Stimulated activated CD8-positive, alpha-beta memory T cell treated with anti-CD3 and anti-CD28 coated beads, Interleukin-15, amount 100 ng/mL, for 48 hours (primary cell): ENCODE measurements at places on chromosomes 5 and 9.

DNA sequence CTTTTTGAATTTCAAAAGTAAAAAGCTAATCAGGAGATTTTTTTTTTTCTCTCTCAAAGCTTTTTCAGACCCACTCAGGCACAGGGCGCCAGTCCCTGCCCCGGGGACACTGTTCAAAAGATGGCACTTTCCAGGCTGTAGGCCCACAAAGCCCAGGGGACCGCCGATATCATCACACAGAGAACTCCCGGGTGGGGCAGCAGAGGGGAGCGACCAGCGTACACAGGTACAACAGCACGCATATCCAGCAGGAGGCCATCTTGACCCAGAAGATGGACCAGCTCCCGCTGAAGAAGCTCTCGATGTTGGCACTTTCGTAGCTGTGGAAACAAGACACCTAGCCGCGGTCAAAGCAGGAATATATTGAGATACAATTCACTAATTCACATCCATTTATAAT is 108.3 kb downstream of the THBS4 start:
- DNase-seq: no peak

DNA sequence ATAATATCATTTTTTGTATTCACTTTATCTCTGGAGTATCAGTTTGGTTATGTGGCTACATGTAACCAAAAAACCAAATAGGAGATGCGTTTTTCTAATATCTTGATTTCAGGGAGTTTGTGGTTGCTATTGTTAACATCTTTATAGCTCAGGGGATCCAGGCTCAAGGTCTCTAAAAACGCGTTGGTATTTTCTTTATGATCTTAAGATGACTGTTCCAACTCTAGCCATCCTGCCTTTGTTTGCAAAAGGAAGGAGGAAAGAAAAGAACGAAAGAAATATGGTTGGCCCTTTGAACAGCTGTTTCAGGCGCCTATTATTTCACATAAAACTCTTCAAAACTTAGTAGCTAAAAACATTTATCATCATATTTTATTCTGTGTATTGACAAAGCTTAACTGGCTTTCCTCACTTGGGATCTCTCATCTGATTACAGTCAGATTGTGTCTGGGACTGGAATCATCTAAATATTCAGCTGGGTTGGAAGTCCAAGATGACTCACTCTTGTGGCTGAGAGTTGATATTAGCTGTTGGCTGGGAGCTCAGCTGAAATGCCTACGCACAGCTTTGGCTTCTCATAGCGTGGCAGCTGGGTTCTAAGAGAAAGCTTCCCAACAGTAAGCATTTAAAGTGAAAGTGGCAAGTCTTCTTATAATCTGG is 60.1 kb downstream of the FAM174A start:
- no peak for DNase-seq

DNA sequence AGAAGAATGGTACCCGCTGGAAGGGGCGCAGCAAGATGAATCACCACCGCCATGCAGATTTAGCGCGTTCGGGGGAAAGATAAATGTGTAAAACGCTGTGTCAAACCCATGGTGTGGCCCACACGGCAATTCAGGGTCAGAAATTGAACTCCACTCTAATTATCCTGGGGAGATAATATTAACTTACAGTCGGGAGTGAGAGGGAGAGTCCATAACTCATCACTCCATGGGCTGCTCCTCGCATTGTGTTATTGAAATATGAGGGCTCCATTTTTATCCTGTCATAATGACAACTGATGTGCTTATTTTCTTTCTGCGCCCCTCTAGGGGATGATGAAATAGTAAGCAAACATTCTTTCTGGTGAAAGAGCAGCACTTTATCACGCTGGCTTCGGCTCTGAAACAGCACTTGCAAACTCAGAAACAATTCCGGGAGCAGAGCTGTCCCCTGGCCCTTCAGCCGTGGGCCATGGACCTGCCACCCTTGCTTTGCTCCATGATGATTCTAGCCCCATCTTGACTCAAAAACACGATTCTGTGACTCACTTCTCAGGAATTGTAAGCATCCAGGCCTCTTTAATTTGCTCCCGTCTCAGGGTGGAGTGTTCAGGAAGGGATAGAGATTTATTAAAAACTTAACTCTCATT is 431.6 kb downstream of the IRX1 start:
- no peak for DNase-seq

- DNase-seq: no peak
Measured at GRCh38 chr9:91818225-91818585, 131.8 kb downstream of the ROR2 start.

DNA sequence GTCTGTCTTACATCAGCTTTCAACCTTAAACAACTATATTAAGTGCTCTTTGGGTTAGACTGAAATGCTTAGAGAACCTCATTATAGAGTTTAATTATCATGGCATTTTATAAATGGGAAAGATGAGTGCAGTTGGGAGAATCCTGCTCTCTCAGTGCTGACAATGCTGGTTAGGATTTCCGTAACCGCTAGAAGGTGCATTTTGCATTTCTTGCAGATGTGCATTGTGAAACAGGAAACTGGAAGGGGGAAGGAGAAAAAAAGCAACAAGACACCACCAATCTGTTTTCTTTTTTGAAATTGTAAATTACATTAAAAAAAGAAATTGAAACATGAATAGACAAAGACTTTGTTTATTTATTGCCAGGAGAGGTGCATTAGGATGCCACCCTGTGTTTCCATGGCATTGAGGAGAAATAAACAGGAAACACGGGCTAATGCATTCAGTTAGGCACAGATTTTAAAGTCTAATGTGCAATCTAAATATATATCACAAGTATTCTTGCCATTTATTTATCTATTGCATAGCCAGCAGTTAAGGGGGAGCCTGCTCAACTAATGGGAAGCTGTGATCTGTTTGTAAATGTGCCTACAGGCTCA is 478.9 kb downstream of the PSAT1 start:
- no peak for DNase-seq

DNA sequence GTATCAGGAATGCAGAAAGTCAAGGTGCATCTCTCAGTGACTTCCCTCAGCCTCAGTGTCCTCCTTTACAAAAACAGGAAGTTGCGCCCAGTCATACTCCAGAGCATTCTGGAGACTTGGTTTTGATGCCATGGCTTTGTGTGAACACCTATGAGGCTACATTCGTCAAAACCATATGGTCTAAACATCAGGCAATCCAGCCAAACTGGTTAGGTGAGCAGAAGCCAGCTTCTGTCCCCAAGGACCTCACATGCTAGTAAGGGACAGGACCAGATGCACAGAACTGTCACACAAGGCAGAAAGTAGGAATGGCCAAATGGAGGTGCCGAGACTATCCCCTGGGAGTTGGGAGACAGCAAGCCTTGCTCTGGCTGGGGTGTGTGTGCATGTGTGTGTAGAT is 217.2 kb downstream of the MELK start:
- no peak for DNase-seq

- no peak for DNase-seq
Measured at GRCh38 chr5:157463081-157463480, 3.1 kb downstream of the NIPAL4 start.

- DNase-seq: no peak
Measured at GRCh38 chr5:111628901-111629300, 116.6 kb upstream of the STARD4 start.

GRCh38 chr5:157175071-157175612 is 5.5 kb upstream of the ITK start:
- DNase-seq: peak; percentile 41

DNA sequence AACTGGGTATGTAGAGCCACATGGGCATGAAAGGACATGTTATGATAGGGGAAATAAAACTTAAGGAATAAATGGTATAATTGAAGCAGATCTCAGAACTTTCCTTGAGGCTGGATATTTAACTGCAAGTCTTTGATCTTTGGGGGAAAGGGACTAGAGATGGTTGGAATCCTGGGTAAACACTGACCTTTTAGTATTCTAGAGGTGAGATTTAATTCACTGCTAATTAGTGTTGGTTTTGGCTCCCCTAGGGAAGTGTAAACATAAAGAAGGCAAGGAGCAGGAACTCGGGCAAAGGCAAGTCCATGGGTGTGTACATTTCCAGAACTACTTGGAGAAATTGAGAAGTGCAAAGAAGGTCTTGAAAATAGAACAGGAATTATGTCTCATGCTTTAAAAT is 16.6 kb downstream of the NIM1K start:
- DNase-seq: no peak

DNA sequence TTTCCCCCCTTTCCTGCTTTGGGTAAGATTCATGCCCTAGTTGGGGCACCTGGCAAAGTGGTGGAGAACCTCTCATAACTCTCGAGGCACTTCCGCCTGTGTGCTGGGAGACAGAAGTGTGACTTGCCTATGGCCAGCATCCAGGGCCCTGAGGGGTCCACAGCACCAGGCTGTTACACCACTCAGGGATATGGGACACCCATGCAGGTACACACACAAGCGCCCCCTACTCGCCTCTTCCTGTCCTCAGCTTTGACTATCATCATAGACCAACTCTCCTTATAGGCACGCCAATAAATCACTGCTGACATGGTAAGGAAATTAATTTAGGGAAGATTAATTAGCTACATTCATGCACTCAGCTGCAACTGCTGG is 45.4 kb downstream of the SHB start:
- no peak for DNase-seq

DNA sequence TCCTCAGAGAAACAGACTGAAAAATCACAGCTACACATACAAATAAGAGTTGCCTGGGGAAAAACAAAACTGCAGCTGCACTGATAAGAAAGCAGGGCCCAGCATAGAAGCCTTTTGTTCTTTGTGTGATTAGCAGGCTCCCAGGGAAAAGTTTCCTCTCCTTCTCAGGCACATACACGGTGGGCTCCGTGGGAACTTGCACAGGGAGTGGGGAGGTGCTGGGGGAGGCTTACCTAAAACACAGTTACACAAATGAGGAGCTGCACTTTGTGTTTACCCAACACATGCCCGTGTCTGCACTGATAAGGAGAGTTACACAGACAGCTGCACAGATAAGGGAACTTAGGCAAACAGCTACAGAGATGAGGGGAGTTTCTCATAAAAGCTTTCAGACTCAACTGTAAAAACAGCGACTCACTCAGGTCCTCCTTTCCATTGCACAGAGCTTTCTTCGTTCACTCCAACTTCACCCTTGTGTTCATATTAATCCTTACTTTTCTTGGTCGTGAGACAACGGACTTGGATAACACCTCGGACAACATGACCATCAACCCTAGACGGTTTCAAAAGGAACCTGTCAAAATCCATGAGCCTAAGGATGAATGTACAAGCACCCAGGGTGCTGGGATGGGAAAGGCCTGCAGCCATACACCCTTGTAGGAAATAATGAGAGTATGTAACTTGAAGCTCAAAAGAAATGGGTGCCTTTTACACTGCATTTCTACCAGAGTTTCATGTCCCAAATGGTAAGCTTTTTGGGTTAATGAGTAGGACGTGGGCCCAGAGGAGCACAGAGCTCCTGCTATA is 50.8 kb downstream of the SERINC5 start:
- DNase-seq: no peak

GRCh38 chr9:89145097-89145496 is 33.5 kb downstream of the SHC3 start:
- no peak for DNase-seq

DNA sequence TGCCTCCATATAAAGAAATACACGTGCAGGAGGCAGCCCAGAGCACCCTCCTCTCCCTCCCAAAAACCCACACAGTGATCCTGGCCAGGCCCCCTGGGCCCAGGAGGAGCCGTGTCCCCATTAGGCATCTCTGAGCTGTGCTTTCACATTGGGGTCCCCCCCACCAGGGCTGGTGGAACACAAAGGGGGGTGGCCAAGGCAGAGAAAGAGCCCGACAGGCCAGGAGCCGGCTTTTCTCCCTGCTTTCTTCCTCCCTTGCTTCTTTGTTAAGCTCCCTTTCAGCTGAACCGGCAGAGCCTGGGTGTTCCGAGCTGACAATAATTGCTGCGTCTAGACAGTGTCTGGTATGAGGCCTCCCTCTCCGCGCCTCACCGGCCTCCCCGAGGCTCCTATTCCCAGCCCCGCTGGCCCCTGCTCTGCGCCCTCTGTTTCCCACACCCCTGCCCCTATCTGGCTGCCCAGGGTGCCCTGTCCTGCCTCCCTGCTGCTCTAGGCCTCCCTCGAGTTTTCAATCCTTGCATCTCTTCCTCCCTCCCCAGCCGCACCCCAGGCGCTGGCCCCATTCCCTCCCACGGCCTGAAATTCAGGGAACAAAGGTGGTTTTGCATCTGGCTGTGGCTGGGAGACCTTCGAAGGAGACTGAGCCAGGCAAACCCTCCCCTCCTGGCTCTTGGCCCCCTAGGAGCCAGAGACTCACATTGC is 120.6 kb downstream of the C9orf50 start:
- no peak for DNase-seq

GRCh38 chr5:154273963-154274827 is 83.7 kb downstream of the GALNT10 start:
- DNase-seq: no peak

DNA sequence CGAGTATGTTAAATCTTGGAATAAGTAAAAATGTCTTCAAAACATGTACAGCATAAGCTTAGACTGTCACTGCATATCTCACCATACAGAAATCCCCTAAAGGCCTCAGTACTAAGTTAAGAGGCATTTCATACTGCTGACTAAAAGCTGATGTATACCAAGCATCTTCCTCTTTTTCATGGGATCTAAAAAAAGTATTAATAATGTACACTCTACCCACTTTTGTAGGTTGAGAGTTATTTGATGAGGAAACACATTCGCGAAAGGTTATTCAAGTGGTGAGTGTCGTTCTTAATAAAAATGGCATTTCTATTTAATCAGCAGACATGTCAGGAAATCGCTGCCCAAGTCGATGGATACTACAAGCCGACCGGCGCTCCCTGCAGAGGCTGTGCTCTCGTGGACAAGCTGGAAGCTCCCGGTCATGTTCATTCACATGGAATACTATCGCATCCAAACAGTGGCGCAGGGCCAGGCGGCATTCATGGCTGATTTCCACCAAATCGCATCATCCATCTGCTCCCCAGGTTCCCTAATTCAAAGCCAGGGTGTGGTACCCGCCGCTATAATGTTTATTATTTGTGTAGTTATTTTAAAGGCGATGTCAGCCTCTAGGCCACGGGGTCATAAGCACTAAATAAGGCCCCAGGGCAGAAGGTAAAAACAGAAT is 724 bp downstream of the SGTB start:
- no peak for DNase-seq

DNA sequence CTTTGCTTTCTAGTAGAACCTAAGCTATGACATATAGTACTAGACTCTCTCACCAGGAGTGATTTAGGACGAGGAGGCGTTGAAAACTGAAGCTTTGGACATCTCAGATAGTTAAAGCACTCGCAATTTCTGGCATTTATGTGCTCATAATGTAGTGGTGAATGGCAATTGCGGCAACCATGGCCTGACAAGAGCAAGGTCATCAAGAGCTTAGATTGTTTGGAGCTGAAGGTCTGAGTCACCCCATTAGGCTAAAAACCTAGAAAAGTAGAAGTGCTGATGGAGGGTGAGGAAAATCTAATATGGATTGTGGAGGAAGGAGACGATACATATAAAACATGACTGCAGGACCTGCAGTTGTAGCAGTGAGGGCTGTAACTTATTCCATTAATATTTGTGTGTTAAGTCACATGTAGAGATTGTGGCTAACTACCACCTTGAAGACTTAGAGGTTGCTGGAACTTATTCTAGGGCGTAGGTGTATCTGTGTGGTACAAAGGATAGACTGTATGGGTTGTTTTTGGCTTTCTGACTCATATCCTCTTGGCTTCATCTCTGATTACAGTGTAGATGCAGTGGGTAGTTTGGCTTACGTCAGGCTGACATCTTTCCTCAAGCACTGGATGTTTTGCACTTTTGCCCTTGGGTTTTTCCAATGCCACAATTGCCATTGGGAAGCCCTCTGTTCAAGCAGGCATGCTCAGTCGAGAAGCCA is 138.9 kb upstream of the CDKN2B start:
- DNase-seq: no peak
